ENCODE measurements at places on chromosomes 1 and 21.

DNA sequence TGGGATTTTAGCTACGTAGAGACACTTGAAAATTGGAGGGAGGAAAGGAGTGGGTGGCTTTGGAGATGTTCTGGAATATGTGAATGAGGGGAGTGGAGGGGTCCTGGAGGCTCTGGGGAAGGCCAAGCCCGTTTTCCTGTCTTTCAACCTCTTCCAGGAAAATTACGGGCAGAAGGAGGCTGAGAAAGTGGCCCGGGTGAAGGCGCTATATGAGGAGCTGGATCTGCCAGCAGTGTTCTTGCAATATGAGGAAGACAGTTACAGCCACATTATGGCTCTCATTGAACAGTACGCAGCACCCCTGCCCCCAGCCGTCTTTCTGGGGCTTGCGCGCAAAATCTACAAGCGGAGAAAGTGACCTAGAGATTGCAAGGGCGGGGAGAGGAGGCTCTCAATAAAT, 442 bp upstream of the RUSC1 start:
- no peak for DNase-seq

GRCh38 chr21:26157801-26158200, 12.8 kb downstream of the APP start:
- no peak for DNase-seq

- no peak for DNase-seq
Observed at GRCh38 chr1:226066415-226067078, 4.0 kb downstream of the H3-3A start.

- DNase-seq = no peak
Observed at GRCh38 chr21:44767834-44768831, 33.5 kb downstream of the UBE2G2 start.

DNA sequence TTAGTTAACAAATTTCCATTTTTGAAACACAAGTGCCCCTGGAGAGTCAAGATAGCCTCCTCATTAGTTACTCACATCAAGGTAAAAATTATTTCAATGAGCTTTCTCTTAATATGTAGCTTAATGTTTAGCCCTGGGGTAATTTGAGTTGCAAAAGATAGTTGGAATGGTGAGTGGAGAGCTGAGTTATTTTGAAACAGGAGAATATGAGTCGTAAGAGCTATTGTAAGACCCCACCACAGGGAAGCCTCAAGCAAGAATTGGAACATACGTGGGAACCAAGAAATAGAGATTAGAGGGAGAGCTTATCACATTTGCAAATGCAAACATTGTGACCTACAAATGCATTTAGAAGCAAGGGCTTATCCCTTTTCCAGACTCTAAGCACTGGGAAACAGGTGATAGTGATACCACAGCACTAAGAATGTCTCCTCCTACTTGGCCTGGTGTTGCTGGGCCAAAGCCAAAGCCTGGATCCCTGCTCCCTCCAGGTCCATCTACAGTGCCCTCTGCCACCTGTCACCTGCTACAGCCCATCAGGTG, 635.1 kb downstream of the PTPRC start:
- no peak for DNase-seq

DNA sequence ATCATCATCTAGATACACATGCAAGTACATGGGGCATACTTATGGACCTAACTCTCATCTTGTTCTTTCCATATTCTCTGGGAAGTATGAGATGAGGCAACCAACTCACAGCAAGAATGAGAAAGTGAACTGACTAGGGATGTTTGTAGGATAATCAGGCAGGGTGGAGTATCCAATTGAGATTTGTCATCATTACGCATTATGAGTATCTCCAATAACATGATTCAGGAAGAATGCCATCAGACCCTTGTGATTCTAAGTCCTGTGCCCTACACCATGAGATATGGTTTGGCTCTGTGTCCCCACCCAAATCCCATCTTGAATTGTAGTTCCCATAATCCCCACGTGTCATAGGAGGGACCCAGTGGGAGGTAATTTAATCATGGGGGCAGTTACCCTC, 154.0 kb downstream of the SLC30A10 start:
- DNase-seq = no peak
